NCI-H2171 (cell line): ENCODE measurements at places on chromosomes 1 and 21.
A peak's percentile ranks its signal among the peaks of the same experiment; 100 is the strongest.

GRCh38 chr1:199279872-199280645, 641.2 kb downstream of the PTPRC start:
- DNase-seq, result no peak

- DNase-seq, result no peak
Measured at GRCh38 chr1:32051706-32052105, 21.0 kb upstream of the TMEM39B start.

DNA sequence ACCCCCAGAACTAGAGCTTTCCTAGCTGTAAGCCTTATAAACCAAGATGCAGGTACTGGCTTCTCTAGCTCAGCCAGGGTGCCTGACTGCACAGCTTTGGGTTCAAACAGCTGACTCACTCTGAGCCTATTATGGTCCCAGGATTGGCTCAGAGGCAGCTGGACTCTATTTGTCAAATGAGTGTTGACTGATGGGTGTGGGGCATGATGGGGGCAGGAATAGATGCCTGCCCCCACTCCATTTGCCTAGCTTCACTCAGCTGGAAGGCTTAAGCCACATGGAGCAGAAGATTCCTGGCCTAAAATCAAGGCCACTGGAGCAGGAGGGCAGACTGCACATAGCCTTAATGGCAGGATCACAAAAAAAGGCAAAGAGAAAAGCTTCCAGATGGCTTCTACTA, 90.5 kb downstream of the PIK3R3 start:
- DNase-seq, result peak; percentile 61

DNA sequence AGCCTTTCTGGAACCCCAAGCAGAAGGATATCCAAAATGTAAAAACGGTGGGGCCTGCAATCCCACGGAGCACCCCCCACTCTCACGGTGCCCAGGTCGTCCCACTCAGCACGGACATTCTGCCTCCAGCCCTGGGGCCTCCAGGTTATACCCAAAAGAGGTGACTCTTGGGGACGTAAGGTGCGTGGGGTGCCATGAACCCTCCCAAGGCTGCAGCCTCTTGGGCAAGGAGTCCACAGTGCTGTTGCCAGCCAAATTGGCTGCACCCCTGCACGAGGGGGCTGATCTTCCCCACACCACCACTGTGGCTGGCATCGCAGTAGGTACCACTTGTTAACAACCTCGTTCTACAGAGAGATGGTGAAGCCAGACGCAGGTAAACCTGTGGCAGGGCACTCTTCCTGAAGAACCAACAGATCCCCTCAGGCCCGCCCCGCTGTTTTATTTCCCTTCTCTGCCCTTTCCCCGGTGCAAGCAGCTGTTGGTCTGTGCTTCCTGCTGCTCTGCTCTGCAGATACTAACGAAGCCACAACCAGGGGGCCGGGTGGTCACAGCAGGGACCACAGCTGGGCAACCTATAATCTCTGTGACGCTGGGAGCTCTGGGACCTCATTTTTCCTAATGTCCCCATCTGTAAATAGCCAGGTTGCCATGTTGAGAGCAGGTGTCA, 8.7 kb downstream of the TFF3 start:
- peak; percentile 15 for DNase-seq

DNA sequence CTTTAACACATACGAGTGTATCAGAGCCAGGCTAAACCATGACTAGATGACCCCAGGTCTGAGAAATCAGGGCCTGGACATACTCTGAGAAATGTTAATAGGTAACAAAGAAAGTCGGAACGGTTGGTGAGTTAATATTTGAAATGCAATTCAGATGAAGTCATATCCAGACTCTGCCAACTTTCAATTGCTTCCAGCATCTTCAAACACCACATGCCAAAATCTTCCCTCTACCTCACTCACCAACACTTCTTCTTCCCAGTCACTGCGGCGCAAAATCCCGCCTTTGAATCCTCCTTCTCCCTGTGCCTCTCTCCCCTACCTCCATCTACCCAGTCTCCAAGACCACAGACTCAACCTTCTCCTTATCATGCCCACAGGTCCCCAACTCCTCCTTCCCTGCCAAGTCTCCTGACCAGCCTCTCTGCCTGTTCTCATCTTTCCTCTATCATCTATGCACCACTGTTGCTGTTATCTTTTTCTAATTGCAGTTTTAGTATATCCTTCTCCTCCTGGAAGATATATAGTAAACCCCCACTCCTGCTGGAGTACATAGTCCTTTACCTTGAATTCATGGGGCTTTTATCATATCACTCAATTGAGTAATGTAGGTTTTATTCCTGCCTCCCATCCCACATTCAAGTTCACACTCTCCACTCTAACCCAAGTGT, 41.3 kb downstream of the ZBTB18 start:
- no peak for DNase-seq

GRCh38 chr1:160618763-160619274, 28.0 kb downstream of the SLAMF1 start:
- DNase-seq, result peak; percentile 3

GRCh38 chr21:45858180-45858579, 123.4 kb upstream of the COL6A1 start:
- DNase-seq, result no peak

DNA sequence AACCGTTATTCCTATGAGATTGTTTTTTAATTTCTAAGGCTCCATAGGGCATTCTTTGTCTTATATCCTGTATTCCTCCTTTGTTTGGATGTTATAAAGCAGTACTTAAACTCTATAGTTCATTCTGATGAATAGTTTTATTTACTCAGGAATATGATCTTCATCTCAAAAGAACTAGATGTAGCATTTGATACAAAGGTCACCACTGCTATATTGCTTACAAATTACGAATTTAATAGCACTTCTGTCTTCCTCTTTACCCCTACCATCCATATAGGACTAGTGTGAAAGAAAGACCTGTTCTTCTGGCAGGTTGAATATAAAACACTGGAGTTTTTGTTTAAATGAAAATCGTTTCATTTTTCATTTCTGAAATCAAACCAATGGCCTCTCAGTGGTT, 468.1 kb upstream of the CXADR start:
- no peak for DNase-seq

DNA sequence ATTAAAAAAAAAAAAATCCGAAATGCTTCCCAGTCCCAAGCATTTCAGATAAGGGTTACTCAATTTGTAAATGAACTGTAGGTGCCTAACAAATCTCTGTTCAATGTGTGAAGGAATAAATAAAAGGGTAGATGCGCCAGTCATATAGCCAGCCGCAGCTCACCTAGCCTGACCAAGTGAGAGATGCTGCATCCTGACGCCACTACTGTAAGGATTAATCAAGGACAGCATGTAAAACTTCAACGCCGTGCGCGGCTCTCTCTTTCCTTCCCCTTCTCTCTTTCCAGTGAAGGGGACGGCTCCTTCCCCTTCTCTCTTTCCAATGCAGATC, 441 bp downstream of the PPT1 start:
- no peak for DNase-seq

DNA sequence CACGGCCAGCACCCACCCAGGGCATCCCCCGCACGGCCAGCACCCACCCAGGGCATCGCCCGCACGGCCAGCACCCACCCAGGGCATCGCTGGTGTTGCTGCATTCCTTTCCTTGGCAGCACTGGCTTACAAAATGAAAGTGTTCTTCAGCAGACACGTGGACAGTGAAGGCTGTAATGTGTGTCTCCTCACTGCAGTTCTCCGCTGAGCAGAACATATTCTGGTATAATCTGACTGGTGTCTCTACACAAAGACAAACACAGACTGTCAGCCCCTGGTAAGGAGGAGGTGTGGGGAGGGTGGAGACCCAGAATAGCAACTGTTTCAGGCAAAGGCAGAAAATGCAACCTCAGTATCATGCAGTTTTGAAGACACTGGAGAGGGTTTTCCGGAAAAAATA, 7.3 kb downstream of the LYPD8 start:
- no peak for DNase-seq

DNA sequence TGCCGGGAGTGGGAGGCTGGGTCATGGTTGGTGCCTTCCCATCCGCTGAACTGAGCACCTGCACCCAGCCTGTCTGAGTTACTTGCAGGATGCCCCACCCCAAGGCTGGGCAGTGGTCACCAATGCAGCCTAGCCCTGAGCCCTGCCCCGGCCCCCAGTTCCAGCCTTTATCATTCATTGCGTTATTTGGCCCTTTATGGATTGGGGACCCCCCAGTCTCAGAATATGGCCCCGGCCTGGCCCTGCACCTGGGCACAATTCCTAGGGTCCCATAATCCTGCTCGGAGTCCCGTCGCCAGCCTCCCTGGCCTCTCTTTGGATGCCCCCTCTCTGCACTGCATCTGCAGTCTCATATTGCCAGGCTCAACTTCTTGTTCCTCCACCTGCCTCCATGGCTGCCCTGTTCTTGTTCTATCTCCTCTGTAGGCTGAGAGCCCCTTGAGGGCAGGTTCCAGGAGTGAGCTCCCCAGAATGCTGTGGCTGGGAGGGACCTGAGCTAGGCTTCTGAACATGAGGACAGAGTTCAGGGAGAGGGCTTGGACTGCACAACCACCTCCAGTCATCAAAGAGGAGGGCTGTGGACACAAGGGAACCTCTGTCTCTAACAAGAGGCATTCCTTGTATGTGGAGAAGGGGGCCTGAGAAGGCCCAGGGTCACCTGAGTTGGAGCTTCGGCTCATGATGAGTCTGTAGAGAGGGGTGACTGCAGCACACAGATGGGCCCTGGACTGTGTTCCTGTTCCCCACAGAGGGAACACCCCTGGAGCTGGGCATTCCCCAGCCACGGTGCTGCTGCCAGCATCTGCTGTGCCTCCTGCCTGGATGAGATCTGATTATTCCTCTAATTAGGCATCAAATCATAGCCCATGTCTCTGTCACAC, 1.1 kb upstream of the KNCN start:
- DNase-seq, result no peak

- DNase-seq, result peak; percentile 72
Measured at GRCh38 chr1:53326598-53327181, 1.2 kb downstream of the LRP8 start.

GRCh38 chr1:94821636-94822305, 1.6 kb downstream of the SLC44A3 start:
- DNase-seq, result peak; percentile 65

DNA sequence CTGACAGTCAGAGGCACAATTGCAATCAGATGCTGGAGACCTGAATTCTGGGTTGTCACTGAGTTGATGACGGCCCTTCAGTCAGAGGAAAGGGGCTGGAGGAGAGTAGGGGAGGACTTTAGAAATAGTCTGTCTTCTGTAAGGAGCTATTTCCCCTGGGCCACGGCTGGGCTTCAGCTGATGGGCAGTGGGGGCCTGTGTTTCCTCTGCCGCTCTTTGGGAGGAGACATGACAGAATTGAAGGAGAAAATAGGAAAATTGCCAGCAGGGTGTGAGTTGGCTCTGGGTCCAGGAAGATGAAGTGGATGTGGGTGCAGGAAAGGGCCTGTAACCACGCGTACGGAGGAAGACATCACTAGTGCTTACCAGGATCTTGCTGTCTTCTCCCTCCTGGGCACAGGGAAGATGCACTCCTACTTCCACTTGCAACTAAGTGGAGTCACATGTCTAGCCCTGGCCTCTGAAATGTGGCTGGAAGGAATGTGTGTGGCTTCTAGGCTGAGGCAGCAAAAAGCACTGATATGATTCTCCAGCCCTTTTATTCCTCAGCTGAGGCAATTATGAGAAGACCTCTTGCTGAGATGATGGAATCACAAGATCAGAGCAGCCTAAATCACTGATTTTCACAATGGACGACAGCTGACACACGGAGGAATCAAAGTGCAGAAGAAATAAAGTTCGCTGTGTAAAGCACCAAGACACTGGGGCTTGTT, 250.0 kb downstream of the GRIK3 start:
- DNase-seq, result no peak

DNA sequence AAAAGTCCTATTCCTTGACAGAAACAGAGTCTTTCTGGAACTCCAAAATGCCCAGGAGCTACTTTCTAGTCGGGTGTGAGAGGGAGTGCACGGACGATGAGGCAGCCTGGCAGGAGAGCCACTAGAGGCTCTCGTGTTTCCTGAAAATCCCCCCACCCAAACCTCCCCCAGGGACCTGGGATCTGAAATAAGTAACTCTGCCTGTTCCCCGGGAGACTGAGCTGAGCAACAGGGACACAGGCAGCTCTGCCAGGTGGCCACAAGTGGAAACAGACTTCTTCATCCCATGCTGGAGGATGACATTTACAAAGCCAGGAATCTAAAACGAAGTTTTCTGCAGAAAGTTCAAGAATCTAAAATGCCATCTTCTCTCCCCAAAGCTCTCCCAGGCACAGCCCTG, 77.1 kb downstream of the ITPKB start:
- DNase-seq, result peak; percentile 61

- peak; percentile 43 for DNase-seq
Measured at GRCh38 chr21:26686278-26686677, 113.2 kb upstream of the CYYR1 start.

DNA sequence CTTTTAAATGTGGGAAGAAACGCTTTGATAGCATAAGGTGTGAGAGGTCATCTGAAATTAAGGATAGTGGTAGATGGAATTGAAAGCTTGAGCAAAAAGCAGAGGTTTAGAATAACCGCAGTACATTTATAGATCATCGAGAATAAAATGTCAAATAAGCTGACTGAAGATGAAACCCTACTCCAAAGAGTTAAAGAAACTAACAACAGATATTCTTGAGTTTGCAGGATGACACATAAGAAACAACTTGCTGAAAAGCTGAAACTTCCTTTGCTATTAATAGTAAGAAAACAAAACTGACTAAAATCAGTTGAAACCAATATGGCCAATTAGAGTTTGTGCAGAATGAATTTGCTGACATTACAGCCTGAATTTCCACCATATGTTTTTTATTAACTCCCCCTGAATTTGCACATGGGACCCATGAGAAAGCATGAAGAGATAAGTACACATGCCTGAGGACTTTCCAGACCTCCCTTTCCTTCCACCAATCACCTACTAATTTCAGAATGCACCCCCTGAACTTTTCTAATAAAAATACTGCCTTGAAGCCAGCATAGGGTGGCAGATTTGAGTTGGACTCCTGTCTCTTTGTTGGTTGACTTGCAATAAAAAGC, 1.7 kb upstream of the C1orf185 start:
- no peak for DNase-seq

GRCh38 chr21:38753114-38753513, 52.6 kb upstream of the ETS2 start:
- no peak for DNase-seq

DNA sequence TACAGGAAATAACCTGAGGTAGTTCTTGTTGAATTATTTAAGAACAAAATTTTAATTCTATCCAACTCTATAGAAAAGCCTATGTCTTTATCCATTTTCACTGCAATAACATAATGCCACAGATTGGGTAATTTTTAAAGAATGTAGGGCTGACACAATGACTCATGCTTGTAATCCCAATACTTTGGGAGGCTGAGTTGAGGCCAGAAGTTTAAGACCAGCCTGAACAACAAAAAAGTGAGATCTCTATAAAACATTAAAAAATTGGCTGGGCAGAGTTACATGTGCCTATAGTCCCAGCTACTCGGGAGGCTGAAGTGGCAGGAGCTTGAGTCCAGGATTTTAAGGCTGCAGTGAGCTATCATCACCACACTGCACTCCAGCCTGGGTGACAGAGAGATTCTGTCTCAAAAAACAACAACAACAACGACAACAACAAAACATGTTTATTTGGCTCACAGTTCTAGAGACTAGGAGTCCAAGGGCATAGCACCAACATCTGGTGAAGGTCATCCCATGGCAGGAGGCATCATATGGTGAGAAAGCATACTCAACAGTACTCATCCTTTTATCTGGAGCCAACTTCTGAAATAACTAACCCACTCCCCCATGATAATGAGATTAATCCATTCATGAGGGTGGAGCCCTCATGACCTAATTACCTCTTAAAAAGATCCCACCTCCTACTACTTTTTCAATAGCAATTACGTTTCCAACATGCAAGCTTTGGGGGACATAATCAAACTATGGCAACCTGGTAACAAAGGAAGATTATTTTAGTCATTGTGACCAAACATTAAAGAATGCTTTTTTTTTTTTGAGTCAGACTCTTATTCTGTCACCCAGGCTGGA, 59.6 kb downstream of the ABL2 start:
- DNase-seq, result no peak

- DNase-seq, result no peak
Measured at GRCh38 chr1:43322506-43322905, 15.1 kb upstream of the MPL start.
